Right forelimb (tissue), 1 donor: ENCODE measurements at places on chromosomes 3 and 15.
A peak's percentile ranks its signal among the peaks of the same experiment; 100 is the strongest.

DNA sequence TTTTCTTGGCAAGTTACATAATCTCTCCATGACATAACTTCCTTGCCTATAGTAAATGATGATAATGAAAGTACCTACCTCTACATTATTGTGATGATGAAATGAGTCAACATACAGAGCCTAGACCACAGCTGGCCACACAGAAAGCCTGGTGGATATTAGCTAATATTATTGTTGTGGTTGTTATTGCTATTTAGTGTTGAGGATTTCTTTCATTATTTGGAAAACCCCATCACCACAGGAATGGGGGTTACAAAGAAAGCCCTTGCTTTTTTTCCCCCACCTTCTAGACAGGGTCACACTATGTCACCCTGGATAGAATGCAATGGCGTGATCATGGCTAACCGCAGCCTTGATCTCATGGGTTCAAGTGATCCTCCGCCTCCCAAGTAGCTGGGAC, 125.0 kb downstream of the PDZRN3 start:
- no peak for DNase-seq

DNA sequence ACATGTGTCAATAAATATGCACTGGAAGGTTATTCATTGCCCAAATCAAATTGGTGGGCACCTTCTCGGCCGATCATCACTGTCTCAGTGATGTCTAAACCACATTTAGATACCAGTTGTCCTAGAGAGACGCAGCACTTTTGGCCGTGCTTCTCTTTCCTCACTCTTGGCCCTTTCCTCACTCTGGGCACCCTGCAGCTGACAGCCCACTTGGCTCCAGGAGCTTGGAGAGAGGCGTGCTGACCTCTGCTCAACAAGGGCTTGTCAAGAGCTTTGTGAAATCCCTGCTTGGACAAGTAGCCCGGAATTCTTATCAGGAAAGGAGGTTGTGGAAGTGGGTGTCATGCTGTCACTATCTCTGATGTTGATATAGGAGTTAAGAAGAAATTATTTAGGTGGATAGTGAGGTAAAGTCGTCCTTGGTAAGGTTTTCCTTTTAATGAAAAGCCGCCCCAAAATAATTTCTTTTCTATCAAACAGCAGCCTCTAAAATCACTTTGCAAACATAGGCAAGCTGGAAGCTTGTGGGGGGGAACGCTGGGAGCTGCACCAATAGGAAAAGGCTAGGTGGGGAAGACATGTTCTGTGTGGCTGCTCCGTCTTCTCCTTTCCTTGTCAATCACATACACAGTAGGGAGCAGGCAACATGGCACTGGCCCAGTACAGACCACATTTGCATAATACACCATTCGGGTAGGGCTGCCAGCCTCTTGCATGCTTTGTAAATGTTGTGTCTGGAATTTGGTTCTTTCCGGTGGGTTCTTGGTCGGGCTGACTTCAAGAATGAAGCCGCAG, 126.8 kb upstream of the UBE3A start:
- no peak for DNase-seq

DNA sequence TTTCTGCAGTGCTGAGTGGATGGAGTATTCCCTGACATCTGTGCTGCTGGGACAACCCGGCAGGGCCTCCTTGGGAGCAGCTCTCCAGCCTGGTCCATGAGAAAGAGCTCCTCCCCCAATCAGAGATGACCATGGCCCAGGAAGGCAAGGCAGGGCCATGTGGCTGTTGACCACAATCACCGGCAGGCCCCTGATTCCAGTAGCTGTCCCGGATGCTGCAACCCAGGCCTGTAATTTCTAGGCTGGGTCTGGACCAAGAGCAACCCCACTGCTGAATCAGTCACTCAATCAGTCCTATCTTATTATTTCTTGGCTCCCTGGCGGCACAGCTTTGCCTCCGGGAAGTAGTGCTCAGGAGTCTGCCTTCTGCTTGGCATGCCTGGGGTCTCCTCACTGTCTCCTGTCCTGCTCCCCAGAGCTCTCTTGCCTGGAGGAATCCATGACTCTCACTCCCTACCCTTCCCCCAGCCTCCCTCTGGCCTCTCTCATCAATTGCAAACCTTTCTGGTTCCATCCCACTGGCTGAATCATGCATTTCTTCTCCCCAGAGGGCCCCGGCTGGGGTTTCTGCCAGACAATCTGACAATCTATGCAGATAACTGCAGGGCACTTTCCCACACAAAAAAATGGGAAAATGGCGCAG, 32.6 kb upstream of the ITGA11 start:
- DNase-seq, result no peak

GRCh38 chr3:183766745-183767606, 58.4 kb downstream of the MAP6D1 start:
- peak; percentile 65 for DNase-seq

GRCh38 chr15:91922646-91923547, 69.4 kb downstream of the SLCO3A1 start:
- peak; percentile 63 for DNase-seq

DNA sequence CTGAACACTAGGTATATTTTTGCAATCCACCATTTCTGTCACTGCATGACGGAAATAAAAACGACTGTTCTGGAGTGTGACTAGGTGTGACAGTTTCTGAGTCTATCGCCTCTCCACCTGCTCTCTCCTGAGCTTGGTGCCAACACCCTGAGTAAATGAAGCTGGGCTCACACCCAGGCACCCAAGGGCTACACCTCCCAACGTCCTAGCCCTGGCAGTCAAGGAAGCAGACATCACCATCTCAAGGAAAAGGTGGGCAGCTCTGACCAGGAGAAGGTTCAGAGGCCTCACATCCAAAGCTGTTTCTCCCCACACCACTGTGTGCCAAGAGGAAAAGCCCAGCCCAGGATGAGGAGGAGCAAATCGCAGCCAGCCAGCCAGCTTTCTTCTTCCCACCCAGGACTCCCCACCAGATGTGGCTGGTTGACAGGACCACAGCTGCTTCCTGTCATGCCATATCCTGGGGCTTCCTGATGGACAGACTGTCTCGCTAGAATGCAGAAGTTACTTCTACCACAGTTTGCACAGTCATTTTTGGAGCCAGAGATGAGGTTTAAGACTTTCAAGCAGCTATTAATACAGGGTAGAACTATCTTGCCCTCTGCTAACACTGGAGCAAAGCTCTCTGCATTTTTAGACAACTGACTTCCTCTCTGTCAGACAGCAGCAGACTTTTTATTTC, 3.3 kb downstream of the SCAMP2 start:
- DNase-seq, result peak; percentile 61

- DNase-seq, result no peak
These were observed 14.9 kb downstream of the SOX2 start for GRCh38 chr3:181726351-181727330.

GRCh38 chr15:78455749-78456148, 17.7 kb downstream of the IREB2 start:
- DNase-seq, result peak; percentile 52

GRCh38 chr3:64575211-64575844, 112.5 kb downstream of the ADAMTS9 start:
- no peak for DNase-seq

- DNase-seq, result no peak
These were observed 195.1 kb downstream of the SI start for GRCh38 chr3:164883171-164883570.
